Upper lobe of right lung (tissue), 1 donor: ENCODE measurements at places on chromosomes 1 and 21. TPM values are rescaled to one million over a fixed set of nuclear protein-coding genes. Genes with fewer than 3 reads are reported as not detected.
A peak's percentile ranks its signal among the peaks of the same experiment; 100 is the strongest.

Gene PLA2G2D
- not detected for total RNA-seq

Gene FAM72A
- total RNA-seq = 4.4 TPM

Gene NBPF1
- 31.2 TPM for total RNA-seq

Gene TEDDM1
- total RNA-seq = not detected

DNA sequence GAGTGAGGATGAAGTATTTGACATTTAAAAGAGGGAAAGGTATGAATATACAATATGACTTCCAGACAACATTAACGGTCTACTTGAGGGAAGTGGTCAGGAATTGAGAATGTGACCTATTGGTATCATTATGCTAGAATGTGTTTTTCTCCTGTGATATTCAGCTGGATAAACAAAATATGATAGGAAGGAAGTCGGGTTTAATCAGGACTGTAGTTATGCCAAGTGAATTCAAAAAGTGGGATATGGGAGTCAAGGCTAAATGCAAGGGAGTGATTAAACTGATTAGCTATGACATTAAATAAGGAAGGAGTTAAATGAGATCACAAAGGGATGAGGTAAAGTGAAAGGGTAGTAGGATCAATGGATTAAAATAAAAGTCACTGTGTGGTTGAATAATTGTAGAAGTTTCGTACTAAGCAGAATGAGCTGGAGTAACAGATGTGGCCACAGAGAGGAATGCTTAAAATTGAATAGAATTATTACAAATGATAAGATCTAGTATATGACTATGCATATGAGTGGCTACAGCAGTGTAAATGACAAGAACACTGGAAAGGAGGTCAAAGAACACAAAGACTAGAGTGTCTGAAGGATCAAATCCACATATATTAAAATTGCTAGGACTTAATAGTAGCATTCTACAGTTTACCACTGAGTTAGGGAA, 62.5 kb downstream of the TRIM33 start:
- DNase-seq = no peak

- DNase-seq = no peak
Measured at GRCh38 chr1:103056423-103056822, 51.9 kb downstream of the COL11A1 start.

- no peak for DNase-seq
Measured at GRCh38 chr1:26537951-26538352, 8.4 kb downstream of the RPS6KA1 start.

DNA sequence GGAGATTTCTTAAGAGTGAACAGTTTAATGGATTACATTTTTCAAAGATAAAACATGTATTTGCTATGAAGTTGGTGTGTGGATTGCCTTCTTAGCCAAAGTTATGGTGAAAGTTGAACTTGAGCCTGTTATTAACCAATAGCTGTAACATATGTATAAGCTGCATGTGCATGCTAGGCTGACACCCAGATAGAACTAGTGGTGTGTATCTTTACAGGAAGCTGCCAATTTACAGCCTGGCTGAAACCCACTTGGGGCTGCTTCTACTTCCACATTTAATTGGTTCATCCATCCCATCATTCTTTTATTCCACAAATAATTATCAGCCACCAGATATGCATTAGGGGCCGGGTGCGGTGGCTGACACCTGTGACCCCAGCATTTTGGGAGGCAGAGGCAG, 3.3 kb downstream of the PLA2G5 start:
- DNase-seq = no peak

DNA sequence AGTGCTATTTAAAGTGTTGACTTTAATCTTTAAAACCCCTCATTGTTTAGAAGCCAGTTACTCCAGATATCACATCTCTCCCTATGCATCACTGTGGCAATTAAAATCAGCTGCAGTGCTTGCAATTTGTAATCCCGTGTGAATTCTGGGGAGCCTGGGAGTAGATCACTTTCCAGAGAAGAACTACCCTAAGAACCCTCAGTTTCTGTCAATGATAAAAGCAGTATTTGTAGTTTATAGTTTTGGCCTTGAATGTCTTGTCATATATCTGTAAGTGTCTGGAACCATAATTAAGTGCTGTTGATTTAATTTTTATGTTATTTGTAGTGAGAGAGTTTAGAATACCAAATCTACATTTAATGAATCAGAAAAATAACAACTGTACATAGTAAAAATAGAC, 5.5 kb upstream of the SPAG17 start:
- no peak for DNase-seq

- no peak for DNase-seq
Measured at GRCh38 chr1:109104364-109105151, 9.4 kb upstream of the ELAPOR1 start.

DNA sequence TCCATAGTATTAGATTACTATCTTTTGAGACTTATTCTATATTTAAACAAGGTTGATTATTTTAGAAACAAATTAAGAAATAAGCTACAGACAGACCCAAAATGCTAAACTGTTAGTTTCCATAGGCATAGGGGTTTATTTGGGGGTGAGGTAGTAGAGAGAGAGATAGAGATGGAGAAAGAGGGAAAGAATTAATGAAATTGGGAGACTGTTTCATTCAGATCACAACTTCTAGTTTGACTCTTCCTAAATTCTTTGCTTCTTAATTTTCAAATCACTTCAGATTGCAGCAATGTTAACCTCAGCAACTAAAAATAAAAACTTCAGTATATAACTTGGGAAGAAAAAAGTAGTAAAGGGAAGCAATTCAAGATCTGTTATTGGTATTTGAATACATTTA, 3.4 kb downstream of the JUN start:
- DNase-seq = no peak

GRCh38 chr1:8016210-8016894, 9.8 kb downstream of the ERRFI1 start:
- no peak for DNase-seq

DNA sequence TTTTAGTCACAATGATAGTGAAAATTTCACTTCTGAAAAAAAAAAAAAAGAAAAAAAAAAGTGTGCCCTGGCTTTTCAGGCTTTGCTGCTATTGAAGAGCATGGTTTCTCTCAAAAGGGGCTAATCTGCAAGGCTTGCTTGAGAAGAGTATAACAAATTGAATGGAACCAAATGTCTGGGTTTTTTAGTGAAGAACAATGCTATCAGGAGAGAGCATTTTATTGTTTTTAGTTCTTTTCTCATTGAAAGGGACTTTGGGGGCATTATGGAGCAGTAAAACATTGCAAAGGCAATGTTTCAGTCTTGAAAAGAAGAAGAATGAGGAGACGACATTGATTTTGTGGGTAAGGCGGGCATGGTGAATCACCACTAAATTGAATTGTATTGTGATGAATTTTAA, 28.2 kb downstream of the VCAM1 start:
- no peak for DNase-seq

GRCh38 chr1:15224259-15224869, 22.7 kb upstream of the FHAD1 start:
- DNase-seq = peak; percentile 26

GRCh38 chr1:232353001-232353400, 276.9 kb downstream of the SIPA1L2 start:
- no peak for DNase-seq
